ENCODE measurements at places on chromosomes 11 and 22.
A peak's percentile ranks its signal among the peaks of the same experiment; 100 is the strongest.

GRCh38 chr22:23753385-23753784, 840 bp downstream of the VPREB3 start:
- DNase-seq: no peak

DNA sequence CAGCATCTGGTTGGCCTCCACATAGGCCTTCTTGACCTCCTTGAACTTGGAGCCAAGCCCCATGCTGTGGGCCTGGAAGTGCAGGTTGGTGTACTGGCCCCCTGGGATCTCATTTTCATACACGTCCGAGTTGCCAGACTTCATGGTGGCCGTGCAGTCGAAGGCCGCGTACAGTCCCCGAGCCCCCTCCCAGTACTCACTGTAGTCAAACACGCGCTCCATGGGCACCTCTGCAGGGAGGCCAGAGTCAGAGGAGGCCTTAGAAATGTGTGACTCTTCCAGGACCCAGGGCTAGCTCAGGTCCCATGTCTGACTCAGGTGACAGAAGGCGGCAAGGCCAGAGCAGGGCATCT, 6.7 kb upstream of the LRFN4 start:
- DNase-seq: no peak

DNA sequence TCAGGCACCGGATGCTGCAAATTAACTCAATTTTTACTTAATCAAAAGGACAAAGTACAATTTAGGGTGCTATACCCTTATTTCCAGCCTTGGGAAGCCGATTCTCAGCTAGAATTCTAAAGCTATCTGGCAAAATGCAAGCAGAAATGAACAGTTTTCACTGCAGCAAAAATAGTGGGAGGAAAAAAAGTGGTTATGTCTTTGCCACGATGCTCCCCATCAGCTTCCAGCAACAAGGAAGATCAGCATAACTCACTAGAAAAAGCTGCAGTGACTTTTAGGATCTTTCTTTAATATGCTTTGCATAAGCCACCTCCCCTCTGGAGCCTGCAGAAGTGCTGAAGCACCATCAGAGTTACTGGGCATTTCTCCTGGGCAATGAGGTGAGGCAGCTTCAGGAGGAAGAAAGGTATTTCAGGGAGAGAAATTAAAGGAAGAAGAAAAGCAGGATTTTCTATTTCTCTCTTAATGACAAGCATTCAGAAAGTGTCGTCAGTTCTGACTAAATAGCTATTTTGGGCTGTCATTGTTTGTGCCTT, 702.9 kb downstream of the DLG2 start:
- no peak for DNase-seq

DNA sequence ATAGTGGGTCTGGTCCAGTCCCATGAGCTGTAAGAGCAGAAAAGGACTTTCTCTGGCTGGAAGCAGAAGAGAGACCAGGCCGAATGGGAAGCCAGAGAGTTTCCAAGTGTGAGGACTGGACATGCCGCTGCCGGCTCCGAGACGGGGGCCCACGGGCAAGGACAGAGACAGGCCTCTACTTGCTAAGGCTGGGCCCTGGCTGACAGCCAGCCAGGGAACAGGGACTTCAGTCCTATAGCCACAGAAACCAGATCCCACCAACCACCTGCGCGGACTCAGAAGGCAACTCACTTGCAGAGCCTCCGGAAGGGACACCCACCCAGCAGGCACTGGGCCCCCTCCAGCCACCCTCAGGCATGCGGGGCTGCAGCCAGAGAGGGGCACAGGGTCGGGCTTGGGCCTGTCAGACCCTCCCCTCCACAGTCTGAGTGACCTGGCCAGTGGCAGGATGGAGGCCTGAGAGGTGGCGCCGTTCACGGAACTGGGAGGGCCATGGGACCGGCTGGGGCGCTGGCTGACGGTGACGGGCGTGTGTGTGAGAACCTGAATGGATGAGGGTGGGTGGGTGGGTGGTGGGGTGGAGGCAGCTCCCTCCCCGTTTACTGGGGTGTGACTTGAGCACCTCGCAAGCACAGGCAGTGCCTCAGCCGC, 47.8 kb upstream of the A4GALT start:
- DNase-seq: no peak

GRCh38 chr11:27295928-27296327, 67.1 kb downstream of the CCDC34 start:
- DNase-seq: no peak

- peak; percentile 53 for DNase-seq
Measured at GRCh38 chr11:74696939-74697675, 34.1 kb downstream of the CHRDL2 start.

- no peak for DNase-seq
Measured at GRCh38 chr11:34633990-34634693, 13.2 kb downstream of the EHF start.

GRCh38 chr22:40932396-40932795, 18.8 kb upstream of the RBX1 start:
- DNase-seq: no peak

GRCh38 chr11:83736684-83737083, 450.5 kb upstream of the CCDC90B start:
- no peak for DNase-seq

DNA sequence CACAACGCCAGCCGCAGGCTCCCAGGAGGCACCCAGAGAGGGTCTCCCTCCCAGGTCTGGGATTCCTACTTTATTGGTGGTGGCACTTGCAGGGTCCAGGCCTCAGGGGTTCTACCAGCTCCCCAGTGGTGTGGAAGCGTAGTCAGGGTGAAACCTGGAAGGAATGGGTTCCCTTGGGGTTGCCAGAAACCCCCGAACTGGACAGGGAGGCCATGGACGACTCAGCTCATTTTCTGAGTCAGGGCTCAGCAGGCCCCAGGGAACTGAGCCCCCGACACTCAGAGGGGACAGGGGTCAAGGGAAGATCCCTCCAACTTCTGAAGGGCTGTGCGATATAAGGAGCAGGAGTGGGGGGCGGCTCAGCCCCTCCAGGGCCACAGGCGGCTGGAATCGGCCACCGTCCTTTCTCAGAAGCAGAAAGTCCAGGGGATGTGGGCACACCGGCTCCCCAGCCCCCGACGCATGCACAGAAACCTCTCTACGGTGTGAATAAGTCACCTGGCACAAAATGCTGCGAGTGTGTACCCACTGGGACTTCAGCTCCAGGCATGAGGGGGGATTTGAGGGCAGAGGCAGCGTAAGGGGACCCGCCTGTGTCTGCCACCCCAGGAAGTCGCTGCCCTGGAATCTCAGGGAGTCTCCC, 25.1 kb downstream of the MRGPRG start:
- DNase-seq: no peak

GRCh38 chr11:34988294-34989255, 72.2 kb downstream of the PDHX start:
- peak; percentile 57 for DNase-seq

DNA sequence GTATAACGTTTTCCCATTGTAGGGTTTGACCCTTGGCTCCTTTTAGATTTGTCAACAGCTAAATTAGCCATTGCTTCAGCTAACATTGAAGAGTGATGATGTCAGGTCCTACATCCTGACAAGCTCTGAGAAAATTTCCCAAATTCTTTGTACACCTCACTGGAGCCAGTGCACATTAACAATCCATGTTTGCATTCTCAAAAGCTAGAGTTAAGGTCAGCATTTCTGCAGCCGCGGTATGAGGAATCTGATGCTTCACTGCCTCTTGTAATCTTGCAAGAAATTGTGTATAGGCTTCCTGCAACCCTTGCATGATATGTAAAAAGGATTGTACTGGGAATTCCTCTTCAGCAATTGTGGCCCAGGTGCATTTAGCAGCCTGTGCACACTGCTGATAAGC, 33.1 kb upstream of the NCAM1 start:
- no peak for DNase-seq

- DNase-seq: peak; percentile 13
Measured at GRCh38 chr11:108609682-108610081, 16.1 kb upstream of the EXPH5 start.

DNA sequence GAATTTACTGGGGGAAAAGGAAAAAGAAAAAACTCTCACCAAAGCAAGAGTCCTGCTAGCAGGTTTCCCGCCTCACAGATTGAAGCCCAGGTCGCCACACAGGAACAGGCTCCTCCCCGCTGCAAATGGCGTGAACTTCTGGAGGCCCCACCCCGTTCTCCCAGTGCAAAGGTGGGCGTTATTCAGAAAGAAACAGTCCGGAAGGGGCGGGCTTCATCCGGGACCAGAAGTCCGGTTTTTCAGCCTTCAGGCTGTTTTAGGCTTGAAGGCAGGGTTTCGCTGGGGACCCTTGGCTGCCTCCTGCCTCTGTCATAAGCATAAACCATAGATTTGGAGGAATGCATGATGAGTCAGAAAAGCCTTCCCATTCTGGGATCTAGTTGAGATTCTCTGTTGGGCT, 148.3 kb upstream of the POU2AF2 start:
- DNase-seq: no peak

DNA sequence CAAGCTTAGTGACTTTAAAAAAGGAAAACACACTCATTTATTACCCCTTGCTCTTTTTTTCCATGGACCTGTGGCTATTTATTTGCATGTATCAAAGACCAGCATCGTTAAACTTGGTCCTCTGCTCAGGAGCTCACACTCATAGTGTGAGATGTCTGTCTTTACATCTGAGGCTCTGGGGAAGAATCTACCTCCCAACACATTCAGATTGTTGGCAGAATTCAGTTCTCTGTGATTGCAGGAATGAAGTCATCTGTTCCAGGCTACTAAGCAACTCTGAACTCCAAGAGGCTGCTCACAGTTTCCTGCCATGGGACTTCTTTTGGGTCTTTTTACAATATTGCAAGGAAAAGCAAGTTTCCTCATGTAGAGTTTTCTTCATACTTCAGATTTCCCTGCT, 138.8 kb downstream of the LRRC4C start:
- no peak for DNase-seq

GRCh38 chr11:120280600-120281051, 40.7 kb downstream of the POU2F3 start:
- DNase-seq: no peak

DNA sequence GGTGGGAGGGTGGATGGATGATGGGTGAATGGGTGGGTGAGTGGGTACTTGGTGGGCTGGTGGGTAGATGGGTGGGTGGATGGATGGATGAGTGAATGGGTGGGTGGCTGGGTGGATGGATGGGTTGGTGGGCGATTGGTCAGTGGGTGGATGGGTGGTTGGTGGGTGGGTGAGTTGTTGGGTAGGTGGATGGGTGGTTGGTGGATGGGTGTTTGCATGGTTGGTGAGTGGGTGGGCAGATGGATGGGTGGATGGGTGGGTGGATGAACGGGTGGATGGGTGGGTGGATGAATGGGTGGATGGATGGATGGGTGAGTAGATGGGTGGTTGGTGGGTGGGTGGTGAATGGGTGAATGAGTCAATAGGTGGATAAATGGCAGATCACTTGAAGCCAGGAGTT, 43.0 kb upstream of the LRRC32 start:
- no peak for DNase-seq

- DNase-seq: no peak
Measured at GRCh38 chr11:59173080-59173963, 1.4 kb downstream of the DTX4 start.

GRCh38 chr11:11265994-11266606, 87.0 kb downstream of the CSNK2A3 start:
- peak; percentile 39 for DNase-seq

DNA sequence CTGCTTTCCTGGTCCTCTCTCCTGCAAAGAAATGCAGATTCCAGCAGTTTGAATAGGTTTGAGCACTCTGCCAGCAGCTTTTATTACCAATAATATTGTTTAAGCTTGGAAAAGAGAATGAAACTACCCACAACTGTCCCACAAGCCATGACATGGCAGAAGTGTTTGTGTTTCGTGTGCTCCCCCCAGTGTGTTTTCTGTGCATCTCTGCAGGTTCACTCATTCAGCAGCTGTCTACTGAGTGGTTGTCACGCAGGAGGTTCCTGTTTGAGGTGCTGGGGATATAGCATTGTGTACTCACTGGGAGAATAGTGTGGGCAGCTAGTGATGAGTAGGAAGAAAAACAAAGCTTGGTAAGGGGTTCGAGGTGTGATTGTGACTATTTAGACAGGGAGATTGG, 55.3 kb upstream of the SUSD2 start:
- no peak for DNase-seq

DNA sequence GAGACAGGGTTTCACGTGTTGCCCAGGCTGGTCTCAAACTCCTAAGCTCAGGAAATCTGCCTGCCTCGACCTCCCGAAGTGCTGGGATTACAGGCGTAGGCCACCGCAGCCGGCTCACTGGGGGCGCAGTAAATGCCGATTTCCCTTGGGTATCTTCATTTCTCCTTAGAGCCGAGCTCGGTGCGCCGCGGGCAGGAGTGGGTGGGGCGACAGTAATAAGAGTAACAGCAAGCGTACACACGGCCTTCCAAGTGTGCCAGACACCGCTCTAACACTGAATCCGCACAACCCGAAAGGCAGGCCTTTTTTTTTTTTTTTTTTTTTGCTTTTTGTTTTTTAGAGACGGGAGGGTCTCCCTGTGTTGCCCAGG, 500 bp upstream of the ADSL start:
- DNase-seq: peak; percentile 24

DNA sequence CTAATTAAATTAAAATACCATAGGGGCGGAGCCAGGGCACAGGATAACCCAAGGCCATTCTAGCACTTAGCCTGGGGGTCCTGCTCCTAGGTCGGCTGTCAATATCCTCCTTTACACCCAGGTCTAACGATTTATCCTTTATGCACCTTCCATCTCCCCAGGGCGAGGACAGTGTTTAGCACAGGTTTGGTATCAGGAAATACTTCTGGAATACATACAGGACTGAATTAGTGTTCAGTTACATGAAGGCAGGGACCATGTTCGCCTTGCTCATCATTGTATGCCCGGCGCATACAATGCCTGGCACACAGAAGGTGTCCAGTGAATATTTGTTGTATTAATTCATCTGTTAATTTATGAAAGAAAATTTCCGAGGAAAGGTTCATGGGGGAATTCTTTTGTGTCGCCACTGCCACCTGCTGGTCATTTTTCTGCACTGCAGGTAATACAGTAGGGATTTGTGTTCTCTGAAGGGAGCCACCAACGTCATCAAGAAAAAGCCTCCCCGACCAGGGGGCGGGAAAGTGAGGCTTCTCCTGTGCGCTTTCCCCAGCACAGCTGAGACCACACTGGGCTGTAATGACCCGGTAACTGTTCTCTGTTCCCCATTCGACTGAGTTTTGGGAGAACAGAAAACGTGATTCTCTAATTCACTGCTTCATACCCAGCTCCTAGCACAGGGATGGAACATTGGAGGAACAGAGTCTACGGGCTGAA, 68.7 kb upstream of the ASPHD2 start:
- DNase-seq: peak; percentile 36

DNA sequence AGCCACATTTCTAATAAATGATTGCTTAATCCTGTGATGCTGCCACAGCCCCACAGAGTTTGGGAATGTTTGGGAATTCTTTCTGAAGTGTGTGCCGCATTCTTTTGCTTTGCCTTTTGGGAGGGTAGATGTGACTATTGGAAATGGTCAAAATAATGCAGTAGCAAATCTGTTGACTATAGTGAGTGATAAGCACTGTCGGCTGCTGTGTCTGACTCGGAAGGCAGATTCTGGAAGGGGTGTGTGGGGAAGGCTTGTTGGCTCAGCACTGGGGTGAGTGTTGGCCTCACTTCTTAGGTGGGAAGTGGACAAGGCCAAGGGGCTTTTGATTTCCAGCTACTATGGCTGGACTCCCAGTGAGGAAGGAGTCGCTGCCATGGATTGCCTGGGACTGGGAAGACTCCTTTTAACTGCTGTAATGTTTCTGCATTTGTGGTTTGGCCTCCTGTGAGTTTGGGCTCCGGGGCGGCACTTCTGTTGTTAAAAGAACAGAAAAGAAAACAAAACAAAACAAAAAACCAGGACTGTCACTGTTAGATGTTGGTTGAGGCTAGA, 20.1 kb downstream of the ZBTB16 start:
- peak; percentile 29 for DNase-seq

- DNase-seq: no peak
Measured at GRCh38 chr22:19983741-19984140, 32.9 kb downstream of the ARVCF start.
